Brain pericyte (primary cell): ENCODE measurements at places on chromosomes 7 and 10.

- no peak for DNase-seq
Measured at GRCh38 chr7:120951826-120952225, 1.2 kb downstream of the ING3 start.

DNA sequence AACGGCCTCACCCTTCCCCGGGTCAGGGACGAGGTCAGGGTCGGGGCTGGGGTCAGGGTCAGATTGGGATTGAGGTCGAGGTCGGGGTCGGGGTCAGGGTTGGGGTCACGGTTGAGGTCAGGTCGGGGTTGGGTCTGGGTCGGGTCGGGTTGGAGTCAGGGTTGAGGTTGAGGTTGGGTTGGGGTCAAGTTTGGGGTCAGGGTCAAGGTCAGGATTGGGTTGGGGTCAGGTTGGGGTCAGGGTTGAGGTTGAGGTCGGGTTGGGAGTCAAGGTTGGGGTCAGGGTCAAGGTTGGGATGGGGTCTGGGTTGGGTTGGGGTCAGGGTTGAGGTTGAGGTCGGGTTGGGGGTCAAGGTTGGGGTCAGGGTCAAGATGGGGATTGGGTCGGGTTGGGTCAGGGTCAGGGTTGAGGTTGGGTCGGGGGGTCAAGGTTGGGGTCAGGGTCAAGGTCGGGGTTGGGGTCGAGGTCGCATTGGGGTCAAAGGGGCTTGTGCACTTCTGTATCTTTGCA lies 131.4 kb downstream of the VIPR2 start:
- no peak for DNase-seq

DNA sequence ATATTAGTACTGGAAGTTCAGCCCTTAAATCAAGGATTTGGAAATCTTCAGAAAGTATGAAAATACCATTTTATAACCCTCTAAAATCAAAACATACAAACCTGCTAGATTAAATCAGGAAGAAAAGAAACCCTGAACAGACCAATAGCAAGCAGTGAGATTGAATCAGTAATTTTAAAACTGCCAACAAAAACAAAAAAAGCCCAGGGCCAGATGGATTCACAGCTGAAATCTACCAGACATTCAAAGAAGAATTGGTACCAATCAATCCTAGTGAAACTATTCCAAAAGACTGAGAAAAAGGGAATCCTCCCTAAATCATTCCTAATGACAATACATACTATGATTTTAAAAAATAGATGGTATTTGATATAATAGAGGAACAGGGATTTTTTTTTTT lies 70.1 kb downstream of the MCU start:
- no peak for DNase-seq

DNA sequence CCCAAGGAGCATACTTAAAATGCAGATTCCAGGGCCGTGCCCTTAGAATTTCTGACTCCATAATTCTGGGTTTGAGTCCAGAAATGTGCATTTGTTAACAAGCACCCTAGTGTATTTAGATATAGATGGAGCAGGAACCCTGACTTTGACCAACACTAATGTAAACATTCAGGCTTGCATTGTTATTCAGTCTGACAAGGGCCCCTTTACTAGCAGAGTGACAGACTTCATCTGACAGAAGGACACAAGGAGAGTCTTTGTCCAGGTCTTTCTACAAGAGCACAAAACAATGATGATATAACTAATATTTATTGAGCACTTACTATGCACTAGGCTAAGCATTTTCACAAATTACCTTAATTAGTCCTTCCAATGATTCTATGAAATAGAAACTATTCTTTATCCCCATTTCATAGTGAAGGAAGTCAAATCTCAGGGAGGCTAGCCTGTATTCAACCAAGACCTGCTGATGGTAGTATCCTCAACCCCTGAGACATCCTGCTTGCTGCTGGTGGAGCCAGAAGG lies 3.9 kb downstream of the RBP4 start:
- no peak for DNase-seq

- no peak for DNase-seq
Measured at GRCh38 chr7:1158203-1159126, 1.5 kb downstream of the ZFAND2A start.
